Stimulated activated CD4-positive, alpha-beta T cell treated with anti-CD3 and anti-CD28 coated beads, Interleukin-4, amount 100 ng/mL, for 1 hour (primary cell): ENCODE measurements at places on chromosomes 1 and 21.

- DNase-seq: no peak
Measured at GRCh38 chr1:227428803-227429202, 110.5 kb upstream of the CDC42BPA start.

DNA sequence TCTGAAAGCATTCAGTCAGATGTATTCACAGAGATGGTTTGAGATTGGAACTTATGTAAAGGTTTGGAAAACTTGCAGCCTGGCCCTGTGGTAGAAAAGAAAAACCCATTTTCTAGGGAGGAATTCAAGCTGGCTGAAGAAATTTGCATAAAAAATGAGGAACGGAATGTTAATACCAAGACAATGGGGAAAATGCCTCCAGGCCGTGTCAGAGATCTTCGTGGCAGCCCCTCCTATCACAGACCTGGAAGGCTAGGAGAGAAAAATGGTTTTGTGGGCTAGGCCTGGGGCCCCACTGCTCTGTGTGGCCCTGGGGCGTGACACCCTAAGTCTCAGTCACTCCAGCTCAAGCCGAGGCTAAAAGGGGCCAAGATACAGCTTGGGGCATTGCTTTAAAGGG, 26.7 kb downstream of the NME7 start:
- DNase-seq: no peak

DNA sequence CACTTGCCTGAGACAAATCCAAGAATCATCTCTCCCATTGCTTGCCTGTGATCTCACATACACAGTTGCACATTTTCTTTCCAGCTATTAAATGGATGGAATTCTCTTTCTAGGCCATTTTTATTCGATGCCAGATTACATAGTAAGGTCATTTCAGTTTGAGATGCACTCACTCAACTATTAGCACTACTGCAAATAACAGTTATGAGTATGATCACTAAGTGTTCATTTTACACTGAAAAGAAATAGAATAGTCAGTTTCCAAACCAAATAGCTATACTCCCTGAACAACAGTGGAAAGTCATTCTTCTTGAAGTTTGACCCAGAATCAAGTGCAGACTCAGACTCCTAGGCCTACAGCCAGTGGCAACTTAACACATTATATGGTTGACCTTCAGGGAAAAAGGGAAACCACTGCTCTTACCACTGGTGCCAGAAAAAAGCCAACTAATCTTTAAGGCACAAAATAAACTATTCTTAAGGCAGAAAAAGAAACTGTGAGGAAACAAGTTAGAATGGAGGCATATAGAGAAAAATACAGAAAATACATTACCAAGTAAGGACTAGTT, 31.5 kb downstream of the WNT2B start:
- DNase-seq: no peak

DNA sequence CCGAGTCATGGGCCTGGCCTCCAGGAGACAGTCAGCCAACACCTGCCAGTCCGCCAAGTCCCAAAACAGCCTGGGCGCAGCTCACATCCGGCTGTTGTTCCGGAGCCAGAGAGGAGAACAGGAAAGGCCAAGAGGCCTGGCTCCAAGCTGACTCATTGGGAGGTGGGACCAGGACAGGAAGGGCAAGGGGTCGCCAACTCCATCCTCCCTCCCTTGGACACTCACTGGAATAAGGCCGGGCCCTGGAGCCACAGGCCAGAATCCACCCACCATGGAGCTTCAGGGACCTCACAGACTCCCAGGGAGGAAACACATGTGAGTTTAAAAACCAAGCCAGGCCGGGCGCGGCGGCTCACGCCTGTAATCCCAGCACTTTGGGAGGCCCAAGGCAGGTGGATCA, 25.1 kb upstream of the CLIC4 start:
- DNase-seq: no peak

DNA sequence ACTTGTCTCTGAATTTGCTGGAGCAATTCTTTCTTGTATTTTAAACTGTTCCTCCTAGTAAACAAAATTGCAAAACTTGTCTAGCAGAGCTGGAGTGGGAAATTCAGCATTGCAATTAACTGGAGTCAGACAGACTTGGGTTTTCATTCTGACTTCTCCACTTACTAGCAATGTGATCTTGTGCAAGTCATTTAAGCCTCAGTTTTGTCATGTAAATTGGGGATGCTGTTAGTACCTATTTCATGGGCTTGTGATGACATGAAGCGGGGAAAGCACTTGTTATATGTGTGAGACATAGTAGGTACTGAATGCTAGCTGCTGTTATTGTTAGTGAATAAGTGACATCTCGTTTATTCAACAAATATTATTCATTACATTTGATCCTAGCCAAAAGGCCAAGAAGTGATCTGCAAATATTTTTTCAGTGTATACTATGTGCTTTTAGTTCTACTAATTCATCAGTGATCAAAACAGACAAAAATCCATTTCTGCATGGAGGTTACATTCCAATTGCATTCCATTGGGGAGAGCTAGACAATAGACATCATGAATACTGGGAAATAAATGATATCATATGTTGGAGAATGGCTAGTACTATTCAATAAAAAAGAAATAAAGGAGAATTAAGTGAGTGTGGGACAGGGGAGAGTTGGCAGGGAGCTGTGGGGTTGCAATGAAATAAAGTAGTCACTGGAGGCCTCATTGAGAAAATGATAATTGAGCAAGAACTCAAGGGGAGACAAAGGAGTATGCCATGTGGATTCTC, 47.1 kb downstream of the CACHD1 start:
- no peak for DNase-seq

- DNase-seq: no peak
Measured at GRCh38 chr1:101453844-101454243, 217.0 kb downstream of the S1PR1 start.

DNA sequence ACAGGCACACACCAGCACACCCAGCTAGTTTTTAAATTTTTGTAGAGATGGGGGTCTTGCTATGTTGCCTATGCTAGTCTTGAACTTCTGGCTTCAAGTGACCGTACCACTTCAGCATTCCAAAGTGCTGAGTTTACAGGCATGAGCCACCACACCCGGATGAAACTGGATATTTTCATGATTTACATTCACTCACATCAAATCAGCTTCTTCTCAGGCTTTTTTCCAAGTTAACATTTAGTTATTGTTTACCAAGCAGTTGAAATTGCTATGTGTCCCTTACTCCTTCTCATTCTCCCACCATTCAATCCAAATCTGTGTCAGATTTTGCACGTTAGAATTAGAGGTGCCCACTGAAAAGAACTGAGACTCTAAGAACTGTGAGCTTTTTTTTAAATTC, 18.4 kb downstream of the RIT1 start:
- DNase-seq: no peak

GRCh38 chr21:45138199-45139002, 64.0 kb downstream of the ADARB1 start:
- DNase-seq: peak; percentile 72

- no peak for DNase-seq
Measured at GRCh38 chr1:236748268-236748870, 46.7 kb upstream of the MTR start.

GRCh38 chr1:28811766-28812668, at the start of gene OPRD1:
TSS of gene OPRD1 (plus strand) at chr1:28812170. CDS start at chr1:28812384, 214 bp downstream.
- DNase-seq: no peak

DNA sequence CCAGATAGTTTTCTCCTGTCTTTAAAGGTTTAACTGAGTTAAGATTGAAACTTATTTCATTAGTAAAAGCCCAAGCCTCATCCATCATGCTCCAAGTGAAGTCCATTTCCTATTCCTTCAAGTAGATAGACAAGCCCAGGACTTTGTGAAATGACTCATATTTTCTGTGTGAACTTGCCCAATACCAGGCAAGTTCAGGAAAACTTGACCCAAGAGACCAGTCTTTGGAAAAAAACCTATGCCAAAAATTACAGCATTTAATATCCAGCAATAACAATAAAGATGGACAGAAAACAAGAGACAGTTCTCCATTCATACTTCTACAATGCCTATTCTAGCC, 405 bp upstream of the RAB29 start:
- no peak for DNase-seq
